ENCODE measurements at places on chromosomes 6 and 20.

DNA sequence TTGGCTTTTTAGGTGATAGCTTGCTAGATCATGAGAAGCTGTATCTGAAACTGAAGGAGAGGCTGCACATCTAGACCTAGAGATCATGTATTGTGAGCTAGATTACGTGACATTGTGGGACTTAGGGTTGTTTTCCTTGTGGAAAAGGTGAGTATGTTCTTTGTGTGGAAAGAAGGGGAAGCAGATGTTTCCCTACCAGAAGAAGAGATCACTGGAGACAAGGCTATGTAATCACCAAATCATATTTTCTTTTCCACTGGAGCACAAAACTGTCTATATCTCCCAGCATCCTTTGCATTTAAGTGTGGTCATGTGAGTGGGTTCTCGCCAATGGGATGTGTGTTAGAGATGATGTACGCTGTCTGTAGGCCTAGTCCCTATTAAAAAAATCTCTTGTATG lies 7.0 kb upstream of the EPB41L2 start:
- no peak for DNase-seq

DNA sequence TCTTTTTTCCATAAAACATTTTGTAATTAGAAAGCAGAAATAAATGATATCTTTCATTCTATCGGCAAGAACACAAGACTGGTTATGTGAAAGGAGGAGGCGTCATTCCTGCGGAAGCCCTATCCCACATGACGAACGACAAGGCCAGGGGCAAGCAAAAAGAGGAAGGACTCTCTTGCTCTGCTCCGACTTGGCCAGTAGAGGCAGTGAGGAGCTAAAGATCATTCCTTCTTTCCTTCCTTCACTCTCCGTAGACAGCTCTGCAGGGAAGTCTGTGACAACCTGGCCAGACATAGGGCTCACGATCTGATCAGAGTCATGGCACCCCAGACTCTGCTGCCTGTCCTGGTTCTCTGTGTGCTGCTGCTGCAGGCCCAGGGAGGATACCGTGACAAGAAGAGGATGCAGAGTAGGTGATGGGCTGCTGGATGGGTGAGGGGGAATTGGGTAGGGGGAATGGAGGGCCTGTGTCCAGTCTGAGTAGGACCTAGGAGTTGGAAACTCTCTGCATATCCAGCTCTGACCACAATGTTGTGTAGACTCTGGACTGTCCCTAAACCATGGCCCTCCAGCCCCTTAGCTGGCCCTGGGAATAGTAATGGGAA lies at the start of gene WFDC10A:
Gene WFDC10A, plus strand, starts transcription at position 244 of the 605 bp plus-strand sequence. Its CDS starts 75 bp downstream, at position 319.
- DNase-seq = no peak

DNA sequence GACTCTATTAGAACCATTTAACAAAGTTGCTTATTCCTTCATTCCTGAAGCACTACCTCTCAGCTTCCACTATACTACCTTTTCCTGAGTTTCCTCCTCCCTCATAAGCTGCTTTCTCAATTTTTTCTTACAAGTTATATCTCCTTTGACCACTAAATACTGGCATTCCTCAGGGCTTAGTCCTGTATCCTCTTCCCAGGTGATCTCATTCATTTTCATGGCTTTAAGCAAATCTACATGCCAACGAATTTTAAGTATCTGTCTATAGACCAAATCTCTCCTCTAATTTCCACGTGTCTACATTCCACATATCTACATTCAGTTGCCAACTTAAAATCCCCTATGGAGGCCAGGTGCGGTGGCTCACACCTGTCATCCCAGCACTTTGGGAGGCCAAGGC lies 134.7 kb downstream of the BTBD9 start:
- DNase-seq = no peak

DNA sequence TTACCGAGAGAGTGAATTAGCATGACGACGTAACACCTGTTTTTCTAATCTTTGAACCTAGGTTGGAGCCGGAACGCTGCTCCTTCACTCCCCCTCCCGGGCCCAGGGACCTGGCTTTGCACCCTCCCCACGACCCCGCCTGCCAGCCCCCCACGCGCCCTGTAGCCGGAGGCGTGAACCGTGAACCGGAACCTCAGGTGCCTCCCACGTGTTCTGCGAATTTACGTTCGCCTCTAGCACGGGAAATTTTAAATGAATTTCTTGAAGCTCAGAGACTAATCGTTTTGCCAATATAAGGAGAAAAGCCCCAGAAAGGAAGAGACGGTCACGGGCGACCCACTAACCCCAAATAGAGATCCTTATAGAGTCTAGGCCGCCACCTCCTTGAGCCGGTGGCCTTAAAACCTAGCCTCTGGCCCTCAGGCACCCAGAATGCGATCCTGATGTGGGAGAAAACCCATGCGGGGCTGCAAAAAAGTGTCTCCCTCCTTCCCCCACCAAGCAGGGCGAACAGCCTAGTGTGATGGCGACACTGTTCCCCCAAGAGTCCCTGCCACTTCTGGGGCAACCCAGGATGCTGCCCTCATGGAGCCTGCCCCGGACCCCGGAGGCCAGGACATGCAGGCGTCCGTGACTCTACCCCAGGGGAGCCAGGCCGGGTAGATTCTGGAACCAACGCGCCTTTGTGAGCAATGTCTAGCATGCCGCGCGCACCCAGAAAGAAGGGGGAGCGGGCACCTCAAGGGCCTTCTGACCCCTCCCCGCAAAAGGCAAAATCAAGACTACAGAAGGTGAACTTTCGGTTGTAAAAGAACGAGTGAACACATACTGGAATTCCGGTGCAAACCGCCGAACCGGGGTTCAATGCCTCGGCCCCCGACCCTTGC lies 2.7 kb upstream of the SIM1 start:
- DNase-seq = no peak

GRCh38 chr6:67888886-67889681 lies 746.0 kb upstream of the ADGRB3 start:
- no peak for DNase-seq

DNA sequence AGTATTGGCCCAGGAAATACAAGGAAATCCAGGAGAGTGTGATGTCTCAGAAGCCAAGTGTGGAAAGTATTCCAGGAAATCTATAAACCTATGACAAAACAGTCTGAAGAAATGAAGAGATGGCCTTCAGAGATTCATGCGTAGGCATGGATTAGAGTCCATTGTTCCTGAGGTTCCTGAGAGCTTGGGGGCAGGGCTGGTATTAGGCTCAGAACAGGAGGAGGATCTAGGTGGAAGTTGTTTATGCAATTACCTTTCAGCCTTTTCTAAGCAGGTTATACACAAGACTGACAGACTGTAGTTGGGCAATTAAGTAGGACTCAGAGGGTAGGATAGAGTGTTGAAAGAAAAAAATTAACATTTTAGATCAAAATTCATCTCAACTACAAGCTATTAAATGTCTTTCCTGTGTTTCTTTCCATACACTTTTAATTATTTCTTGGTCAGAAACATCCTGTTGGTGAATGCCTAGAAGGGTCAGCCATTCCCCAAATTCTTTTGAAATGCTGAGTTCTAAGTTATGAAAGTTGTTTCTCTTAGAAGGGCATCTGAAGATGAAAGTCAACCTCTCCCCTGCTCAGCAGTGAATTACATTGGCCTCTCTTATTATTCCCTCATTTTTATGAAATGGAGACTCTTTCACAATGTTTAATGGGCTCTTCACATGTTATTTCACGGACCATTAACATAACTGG lies 201.2 kb upstream of the MYLIP start:
- DNase-seq = no peak

DNA sequence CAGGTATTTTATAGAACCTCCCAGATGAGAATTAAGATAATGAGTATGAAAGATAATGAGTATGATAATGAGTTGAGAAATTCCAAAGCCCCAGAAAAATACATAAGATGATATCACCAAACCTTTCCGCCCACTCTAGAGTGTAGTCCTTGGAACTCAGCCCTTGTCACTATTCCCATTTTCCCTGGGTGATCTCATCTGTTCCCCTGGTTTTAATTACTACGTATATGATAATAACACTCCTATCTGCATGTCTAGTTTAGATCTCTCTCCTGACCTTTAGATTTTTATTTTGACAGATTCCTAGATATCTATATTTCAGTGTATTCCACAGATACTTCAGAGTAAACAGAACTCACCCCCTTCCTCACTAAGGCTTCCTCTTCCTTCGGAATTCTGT lies 51.0 kb upstream of the ASIP start:
- no peak for DNase-seq

DNA sequence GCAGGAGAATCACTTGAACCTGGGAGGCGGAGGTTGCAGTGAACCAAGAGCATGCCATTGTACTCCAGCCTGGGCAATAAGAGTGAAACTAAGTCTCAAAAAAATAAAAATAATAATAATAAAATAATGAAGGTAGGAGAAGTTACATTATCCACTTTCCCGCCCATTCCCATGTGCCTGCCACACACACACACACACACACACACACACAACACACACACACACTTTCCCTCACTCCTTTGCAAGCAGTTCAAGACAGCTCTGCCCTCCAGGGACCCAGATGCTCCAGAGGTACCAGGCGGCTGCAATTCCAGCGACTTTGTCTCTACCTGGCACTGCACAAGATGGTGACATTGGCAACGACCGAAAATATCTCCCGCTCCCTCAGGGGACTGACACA lies 224.8 kb upstream of the JARID2 start:
- DNase-seq = no peak

Data from anterior cingulate cortex (tissue), 58 donors.